Muscle of back (tissue), 13 donors: ENCODE measurements at places on chromosomes 5 and 9.

GRCh38 chr5:636951-637350, 24.8 kb downstream of the CEP72 start:
- no peak for DNase-seq

- DNase-seq: no peak
These were observed 73.1 kb upstream of the SAP30L start for GRCh38 chr5:154372661-154373060.

DNA sequence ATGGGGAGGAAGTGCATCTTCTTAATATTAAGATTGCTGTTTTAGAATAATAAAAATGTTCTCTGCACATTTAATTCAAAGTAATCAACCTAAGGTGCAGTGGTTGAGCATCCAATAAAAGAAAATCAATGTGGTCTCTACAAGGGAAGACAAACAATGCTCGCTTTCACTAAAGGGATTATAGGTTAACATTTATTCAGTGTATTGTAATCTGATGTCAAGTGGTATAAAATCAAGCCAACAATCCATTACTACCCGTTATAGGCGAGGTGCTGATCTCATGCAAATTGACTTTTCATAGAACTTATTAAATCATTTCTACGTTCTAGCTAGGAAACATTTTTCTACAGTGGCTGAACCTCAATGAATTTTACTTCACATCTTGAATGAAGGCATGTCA, 773.9 kb downstream of the NR2F1-AS1 start:
- DNase-seq: no peak

- DNase-seq: no peak
These were observed 233.2 kb downstream of the GLIS3 start for GRCh38 chr9:4066682-4067081.

- no peak for DNase-seq
These were observed 38.8 kb upstream of the ANKRD33B start for GRCh38 chr5:10525124-10525495.

DNA sequence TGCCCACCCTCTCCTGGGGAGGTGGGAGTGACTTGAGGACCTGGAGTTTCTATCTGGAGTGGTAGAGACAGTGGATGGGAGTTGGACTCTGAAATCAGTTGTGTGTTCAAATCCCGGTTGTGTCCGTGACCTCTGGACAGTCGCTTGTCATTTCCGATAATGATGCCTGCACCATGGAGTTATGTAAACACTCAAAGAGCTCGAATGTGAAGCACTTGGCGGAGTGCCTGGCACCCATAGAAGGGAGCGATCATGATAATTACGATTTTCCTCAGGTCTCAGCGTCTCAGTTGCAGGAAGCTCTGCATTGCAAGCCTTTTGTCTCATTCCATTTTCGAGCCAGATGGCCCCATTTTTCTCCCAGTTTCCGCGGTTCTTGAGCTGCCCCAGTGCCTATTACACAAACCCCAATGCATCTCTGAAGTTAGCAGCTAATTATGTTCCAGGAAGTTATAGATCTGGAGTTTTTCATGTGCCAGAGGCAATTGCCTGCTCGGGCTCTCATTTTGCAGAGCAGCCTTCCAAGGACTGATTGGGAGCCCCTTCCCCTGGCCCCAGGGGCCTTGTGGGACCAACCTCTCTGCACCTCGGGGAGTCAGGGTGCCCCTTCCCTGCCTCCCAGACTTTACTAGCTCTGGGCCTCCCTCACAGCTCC, 175.5 kb upstream of the MVB12B start:
- no peak for DNase-seq

DNA sequence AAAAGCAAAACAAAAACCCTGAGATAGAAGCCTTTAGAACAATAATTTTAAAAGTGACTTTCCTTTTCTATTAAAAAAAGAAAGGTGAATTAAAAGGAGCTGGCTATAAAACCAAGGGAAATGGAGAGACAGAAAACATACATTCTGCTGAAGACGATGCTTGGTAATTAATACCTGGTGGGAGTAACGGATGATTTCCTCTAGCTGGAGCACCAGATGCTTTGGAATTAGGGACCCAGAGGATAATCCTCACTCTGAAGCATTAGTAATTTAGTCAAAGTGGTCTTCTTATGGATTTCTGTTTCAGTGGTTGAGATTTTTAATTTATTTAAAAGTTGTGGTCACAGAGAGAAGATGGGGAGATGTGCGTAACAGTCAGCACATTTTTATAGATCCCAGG, 982.5 kb downstream of the TLE4 start:
- DNase-seq: no peak

GRCh38 chr9:71774920-71775319, 6.6 kb upstream of the CEMIP2 start:
- DNase-seq: no peak
